Stimulated activated CD8-positive, alpha-beta memory T cell treated with anti-CD3 and anti-CD28 coated beads, Interleukin-2, amount 100 ng/mL, for 1 hour (primary cell): ENCODE measurements at places on chromosomes 5 and 9.

- DNase-seq: no peak
Measured at GRCh38 chr9:121294151-121294743, 26.3 kb downstream of the GSN start.

DNA sequence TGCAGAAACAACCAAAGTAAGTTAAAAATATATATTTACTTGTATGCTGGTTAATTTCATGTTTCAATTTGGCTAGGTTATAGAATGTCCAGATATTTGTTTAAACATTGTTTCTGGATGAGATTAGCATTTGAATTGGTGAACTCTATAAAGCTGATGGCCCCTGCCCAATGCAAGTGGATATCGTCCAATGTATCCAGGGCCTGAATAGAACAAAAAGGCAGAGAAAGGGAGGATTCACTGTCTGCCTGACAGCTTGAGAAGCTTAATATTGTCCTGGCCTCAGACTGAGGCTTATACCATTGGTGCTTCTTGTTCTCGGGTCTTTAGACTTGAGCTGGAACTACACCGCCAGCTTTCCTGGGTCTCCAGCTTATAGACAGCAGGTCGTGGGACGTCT, 446.7 kb upstream of the ACTBL2 start:
- no peak for DNase-seq

GRCh38 chr5:67118050-67118620, 78.5 kb downstream of the CD180 start:
- no peak for DNase-seq

GRCh38 chr9:126979461-126979860, 64.9 kb downstream of the RALGPS1 start:
- DNase-seq: no peak

- no peak for DNase-seq
Measured at GRCh38 chr5:176679365-176680225, 32.3 kb downstream of the TSPAN17 start.

- no peak for DNase-seq
Measured at GRCh38 chr9:117253261-117253660, 161.6 kb downstream of the ASTN2 start.

DNA sequence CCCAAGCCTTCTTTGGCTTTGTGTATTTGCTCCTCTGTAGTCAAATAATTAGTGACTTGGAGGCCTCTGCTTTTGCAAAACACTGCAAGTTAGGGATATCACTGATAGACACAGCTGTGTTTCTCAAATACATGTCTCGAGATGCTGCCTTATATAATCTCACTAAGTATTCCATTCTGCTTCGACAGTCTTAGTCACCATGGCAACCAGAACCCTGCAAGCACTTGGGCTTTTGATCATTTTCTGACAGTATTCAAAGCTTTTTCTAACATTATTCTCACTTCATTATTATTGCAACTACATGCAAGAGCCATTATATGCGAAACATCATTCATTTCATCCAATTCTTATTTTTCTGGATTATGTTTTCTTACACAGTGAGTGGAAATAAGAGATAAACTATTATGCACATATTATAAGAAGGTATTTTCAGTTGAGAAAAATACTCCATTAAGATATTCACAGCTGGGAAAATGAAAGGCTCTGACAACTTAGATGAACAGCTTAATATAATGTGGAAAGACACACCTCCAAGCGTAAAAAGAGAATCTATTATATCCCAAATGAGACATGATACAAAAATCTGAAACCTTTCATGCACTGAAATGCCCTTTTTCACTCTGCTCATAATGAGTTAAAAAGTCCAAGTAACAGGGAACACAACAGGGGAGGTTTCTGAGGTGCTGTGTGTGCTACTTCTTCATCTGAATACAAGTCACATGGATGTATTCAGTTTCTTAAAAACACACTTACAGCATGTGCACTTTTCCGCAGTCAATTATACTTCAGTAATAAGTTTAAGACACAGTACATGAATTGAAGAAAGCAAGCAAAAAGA, 93.9 kb downstream of the SCAI start:
- no peak for DNase-seq

GRCh38 chr9:18398038-18398437, 75.9 kb upstream of the ADAMTSL1 start:
- DNase-seq: no peak

DNA sequence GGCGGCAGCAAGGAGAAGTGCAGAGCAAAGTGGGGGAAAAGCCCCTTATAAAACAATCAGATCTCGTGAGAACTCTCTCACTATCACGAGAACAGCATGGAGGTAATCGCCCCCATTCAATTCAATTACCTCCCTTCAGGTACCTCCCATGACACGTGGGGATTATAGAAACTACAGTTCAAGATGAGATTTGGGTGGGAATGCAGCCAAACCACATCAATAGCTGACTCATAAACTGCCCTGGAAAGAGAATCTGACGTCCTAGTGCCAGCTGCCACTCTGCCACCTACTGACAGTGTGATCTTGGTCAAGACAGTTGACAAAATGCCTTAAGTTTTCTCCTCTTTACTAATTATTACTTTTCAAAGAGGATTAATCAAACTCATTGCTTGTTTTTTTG, 128.3 kb downstream of the GPBP1 start:
- no peak for DNase-seq

GRCh38 chr9:35675732-35676392, 2.1 kb downstream of the CA9 start:
- no peak for DNase-seq

- DNase-seq: no peak
Measured at GRCh38 chr9:97636903-97637302, 3.3 kb downstream of the NCBP1 start.

GRCh38 chr5:58182287-58182841, 277.5 kb downstream of the PLK2 start:
- DNase-seq: no peak

- no peak for DNase-seq
Measured at GRCh38 chr9:126516936-126517832, 96.5 kb upstream of the LMX1B start.

- no peak for DNase-seq
Measured at GRCh38 chr5:174329738-174330137, 284.2 kb downstream of the NSG2 start.

GRCh38 chr5:119828541-119828940, 199.2 kb downstream of the FAM170A start:
- DNase-seq: no peak

- DNase-seq: no peak
Measured at GRCh38 chr5:173513521-173513991, 102.9 kb downstream of the BOD1 start.

- no peak for DNase-seq
Measured at GRCh38 chr5:124963236-124963919, 216.9 kb upstream of the ZNF608 start.

GRCh38 chr5:140595538-140596300, 31.1 kb downstream of the SLC35A4 start:
- no peak for DNase-seq

GRCh38 chr5:4144411-4145007, 548.9 kb downstream of the IRX1 start:
- no peak for DNase-seq

GRCh38 chr5:116772152-116772501, 197.5 kb upstream of the SEMA6A start:
- DNase-seq: no peak

- no peak for DNase-seq
Measured at GRCh38 chr9:78091731-78092130, 60.1 kb upstream of the GNAQ start.

DNA sequence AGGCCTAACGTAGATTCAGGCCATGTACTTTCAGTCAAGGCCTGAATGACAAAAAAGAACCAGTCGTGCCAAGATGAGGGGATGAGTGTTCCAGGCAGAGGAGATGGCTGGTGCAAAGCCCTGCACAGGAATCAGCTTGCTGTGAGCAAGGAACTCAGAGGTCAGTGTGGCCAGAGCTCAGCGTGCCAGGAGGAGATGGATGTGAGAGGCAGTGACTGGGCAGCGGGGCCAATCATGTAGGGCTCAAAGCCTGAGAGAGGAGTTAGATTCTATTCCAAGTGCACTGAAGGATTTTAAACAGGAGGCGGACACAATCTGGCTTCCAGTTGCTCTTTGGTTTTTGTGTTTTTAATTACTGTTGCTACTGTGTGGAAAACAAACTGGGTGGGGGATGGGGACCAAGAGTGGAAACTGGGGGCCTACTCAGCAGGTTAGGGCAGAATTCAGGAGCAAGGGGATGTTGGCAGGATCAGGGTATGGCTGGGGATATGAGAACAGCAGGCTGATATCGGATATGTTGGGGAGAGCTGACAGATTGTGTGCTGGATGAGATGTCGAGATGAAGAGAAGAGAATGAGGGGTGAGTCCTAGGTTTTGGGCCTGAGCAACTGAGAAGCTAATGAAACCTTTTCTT, 64.3 kb downstream of the ANGPTL2 start:
- DNase-seq: no peak

- no peak for DNase-seq
Measured at GRCh38 chr9:137783521-137783920, 94.1 kb upstream of the CACNA1B start.

- no peak for DNase-seq
Measured at GRCh38 chr5:56279979-56280378, 46.8 kb upstream of the ANKRD55 start.

GRCh38 chr5:3394891-3395599, 200.6 kb upstream of the IRX1 start:
- DNase-seq: no peak
